ENCODE measurements at places on chromosomes 11 and 22. TPM values are rescaled to one million over a fixed set of nuclear protein-coding genes. Genes with fewer than 3 reads are reported as not detected.

DNA sequence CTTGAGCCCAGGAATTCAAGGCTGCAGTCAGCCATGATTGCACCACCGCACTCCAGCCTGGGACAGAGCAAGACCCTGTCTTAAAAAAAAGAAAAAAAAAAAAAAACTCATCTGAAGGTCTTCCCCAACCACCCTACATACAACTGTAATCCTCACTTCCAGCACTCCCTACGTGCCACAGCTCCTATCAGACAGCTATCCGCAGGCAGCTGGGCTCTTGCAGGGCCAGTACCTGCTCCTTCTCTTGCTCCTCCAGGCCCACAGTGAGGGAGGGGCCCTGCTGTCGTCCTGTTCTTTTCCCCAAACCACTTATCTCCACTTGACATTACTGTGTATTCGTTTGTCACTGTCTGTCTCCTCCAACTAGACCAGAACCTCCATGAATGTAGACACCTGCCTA lies 156.1 kb upstream of the NECTIN1 start:
- DNase-seq = no peak

DNA sequence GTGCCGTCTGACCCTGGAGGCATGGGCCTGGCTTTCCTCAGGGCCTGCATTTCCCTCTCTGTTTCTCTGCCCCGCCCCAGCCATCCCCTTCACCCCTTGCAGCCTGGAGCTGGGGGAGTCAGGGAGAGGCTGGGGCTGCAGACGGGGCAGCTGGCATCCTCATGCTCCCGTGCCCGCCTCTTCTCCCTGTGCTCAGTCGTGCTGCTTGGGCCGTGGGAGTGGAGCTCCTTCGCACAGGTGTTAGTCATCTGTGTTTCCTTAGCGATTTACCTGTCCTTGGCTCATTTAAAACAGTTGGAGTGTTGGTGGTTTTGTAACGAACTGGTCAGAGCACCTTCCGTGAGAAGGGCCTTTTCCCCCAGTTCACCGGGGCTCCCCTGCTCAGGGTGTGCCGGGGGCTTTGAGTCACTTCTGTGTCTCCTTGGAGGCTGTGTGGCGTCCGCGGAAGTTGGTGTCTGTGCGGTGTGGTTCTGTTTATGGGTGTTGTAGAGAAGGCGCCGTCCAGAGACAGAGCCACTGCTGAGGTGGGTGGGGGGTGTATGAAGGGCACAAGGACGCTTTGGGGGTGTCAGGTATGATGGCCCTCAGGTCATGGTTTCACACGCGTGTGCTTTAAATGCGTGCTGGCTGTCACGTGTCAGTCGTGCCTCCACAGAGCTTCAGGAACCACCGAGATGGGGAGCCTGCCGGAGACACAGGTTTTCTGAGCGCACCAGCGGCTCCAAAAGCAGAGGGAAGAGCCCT lies 19.5 kb downstream of the BRSK2 start:
- no peak for DNase-seq

DNA sequence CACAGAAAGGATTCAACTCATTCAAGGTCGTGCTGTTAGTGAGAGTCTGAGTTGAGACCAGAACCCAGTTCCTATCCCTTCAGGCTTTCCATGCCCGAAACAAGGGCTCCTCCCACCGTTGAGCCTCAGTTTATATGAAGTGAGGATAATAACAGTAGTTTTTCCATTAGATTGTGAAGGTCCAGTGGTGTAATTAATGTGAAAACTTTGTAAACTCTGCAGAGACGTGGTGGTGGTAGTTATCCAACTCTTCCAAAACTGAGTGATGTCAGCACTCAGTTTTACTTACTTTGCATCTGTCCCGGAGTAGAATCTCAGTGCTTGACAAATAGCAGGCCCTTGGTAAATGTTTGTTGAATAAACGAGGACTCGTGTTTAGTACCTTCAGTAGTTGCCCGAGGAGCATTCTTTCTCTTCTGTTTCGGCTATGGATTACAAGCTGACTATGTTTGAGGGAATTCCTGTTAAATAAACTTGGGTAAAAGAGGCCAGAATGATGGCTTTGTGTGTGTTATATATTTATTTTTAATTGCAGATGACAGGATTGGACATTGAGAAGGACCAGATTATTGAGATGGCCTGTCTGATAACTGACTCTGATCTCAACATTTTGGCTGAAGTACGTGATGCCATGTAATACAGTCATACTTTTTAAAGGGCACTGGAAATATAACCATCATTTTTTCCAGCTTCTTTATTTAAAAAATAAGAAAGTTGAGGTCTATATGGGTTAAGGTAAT lies 1.0 kb downstream of the REXO2 start:
- no peak for DNase-seq

GRCh38 chr11:64292460-64293254 lies 1.6 kb downstream of the KCNK4 start:
- no peak for DNase-seq

DNA sequence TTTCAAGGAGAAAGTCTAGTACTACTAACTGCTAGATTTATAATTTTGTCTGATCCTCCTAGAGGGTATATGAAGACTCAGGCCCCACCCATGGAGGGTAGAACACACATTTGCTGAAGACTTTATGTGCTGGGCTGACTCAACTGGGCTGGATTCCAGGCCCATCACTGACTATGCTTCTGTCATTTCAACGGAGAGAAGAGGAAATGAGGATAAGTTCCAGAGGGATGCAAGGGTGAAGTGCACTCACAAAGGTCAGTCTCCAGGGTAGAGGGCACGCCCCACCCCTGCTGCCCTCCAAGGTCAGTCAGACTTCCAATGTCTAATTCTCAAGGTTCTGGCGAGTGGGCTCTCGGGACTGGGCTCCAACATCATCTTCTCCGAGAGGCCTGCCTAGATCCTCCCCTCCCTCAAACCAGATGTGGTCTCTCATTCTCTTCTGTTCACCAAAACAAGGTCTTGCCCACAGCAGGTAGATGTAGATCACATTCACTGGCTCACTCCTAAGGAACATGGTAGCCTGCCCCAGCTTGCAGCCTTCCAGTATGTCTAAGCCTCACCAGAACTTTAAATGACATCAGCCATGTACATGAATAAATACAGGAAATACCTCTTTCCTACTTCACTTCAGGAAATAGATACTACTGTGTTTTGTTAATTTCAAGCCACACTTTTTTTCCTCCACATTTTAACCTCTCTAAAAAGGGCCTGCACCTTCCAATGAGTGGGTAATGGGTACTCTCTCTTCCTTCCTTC lies 7.3 kb upstream of the C11orf86 start:
- no peak for DNase-seq

Gene CDC42BPG
- 0.39 TPM for total RNA-seq

Gene SCO2
- total RNA-seq = 1.9 TPM

Gene OPCML
- not detected for total RNA-seq

Gene YPEL1
- 1.8 TPM for total RNA-seq
